Activated CD8-positive, alpha-beta T cell treated with anti-CD3 and anti-CD28 coated beads for 36 hours (primary cell): ENCODE measurements at places on chromosomes 12 and 14. TPM values are rescaled to one million over a fixed set of nuclear protein-coding genes. Genes with fewer than 3 reads are reported as not detected.

Gene CSRP2
- 1.2 TPM for total RNA-seq

Gene FLVCR2
- total RNA-seq = 4.4 TPM

Gene BEST3
- total RNA-seq = not detected

Gene A2M
- total RNA-seq = not detected

Gene FAM222A
- total RNA-seq = 1.0 TPM

- peaks cover 3% of the 10 kb centered on the region for H3K4me1 ChIP-seq
- no peaks in the 10 kb centered on the region for H3K36me3 ChIP-seq
- no peak overlapping the region for H3K27ac ChIP-seq
- H3K4me3 ChIP-seq = no peak overlapping the region
Observed at GRCh38 chr12:131850856-131851559, 22.8 kb downstream of the MMP17 start.

DNA sequence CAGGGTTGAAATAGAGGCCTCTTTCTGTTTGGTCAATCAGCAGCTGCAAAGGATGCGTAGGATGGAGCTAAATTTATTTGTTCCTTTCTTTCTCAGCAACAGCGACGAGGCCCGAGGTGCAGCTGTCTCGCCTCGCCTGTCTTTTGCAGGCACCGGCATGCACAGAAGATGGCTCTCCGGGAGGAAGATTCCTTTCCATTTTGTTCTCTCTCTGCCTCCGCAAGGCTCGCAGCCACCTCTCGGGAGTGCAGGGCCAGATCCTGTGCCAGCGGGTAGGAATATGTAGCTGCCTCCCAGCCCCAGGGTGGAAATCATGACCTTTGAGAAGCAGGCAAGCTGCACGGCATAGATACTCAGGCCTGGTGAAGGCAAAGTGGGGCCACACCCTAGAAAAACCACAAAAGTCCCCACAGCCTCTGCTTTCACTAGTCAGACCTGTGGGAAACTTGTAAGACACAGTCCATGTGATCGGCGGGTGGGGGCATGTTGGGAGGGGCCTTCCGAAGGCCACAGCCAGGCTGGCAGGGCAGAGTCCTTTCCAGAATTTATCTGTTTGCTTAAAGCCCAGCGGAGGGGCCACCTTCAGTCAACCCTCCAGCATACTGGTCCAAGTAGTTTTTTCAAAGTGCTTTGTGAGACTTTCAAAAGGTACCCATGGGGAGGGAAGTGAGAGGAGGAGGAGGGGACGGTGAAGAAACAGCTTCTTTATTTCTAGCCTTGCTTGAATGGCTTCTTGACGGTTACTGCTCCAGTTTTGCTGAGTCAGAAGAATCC is at the start of gene MAP1LC3B2:
Gene MAP1LC3B2, plus strand, starts transcription at position 220 of the 774 bp plus-strand sequence. CDS start 16,562 bp downstream, outside the sequence.
- peak; percentile 93 for DNase-seq
- peaks cover 5% of the 10 kb centered on the region for H3K36me3 ChIP-seq
- H3K27ac ChIP-seq = peak within 1 kb of the TSS; percentile 97
- peak within 1 kb of the TSS; percentile 67 for H3K4me3 ChIP-seq

GRCh38 chr12:121036810-121037326 is 2.2 kb downstream of the OASL start:
- H3K36me3 ChIP-seq = peaks cover 3% of the 10 kb centered on the region
- H3K4me3 ChIP-seq = peak overlapping the region; percentile 80
- H3K27me3 ChIP-seq = peaks cover 1% of the 10 kb centered on the region
- DNase-seq = peak; percentile 77

DNA sequence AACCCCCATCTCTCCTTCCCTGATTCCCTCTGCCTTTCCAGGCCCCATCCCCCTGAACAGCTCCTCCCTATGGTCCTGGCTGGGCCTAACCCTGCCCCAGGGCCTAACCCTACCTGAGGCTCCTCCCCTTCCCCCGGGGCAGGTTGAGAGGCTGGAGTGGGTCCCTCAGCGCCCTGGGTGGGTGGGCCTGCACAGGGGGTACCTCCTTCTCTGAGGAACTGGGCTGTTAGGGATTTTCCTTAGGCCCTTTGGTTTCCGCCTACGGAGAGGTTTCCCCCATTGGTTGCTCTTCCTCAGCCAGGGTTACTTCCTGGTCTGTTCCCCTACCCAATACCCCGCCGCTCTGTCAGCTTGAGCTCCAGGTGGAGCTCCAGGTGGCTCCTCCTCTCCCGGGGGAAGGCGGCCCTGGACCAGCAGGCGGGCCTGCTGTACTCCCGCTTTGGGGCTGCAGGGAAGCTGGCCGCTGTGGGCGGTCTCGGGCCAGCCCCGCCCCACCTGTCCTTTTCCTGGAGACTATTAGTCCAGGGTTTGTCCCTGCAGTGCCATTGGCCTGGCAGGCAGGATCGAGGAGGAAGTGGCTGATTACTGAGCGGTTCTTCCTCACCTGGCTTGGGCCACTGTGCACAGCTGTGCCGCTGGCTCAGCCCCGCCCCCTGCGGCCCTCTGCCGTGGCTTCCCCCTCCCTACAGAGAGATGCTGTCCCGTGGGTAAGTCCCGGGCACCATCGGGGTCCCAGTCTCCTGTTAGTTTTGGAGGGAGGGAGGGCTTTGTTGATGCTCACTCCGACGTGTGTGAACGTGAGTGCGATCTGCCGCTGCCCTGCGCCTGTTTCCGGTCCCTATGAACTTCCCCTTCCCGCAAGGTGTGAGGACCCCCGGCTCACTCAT is 2.5 kb downstream of the C12orf57 start:
- peaks cover 64% of the 10 kb centered on the region for H3K4me1 ChIP-seq
- peak overlapping the region; percentile 85 for H3K4me3 ChIP-seq
- H3K27ac ChIP-seq = peak overlapping the region; percentile 93
- DNase-seq = peak; percentile 75
- H3K36me3 ChIP-seq = peaks cover 29% of the 10 kb centered on the region

DNA sequence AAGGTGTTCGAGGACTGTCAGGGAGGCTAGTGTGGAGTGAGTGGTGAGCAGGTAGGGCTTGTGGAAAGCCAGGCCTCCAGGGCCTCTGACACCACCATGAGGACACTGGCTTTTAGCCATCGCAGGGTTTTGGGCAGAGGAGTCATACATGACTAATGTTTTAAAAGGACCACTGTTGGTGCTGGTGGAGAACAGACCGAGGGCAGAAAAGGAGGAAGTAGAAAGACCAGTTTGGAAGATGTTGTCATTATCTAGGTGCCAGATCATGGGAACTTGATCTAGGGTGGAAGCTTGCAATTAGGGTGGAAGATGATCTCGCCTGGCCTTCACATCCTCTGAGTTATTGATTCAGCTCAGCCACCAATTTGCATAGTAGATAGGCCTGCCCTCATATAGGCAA is 144.2 kb downstream of the C12orf75 start:
- H3K4me3 ChIP-seq = no peak overlapping the region
- peaks cover 11% of the 10 kb centered on the region for H3K27me3 ChIP-seq
- no peak for DNase-seq

DNA sequence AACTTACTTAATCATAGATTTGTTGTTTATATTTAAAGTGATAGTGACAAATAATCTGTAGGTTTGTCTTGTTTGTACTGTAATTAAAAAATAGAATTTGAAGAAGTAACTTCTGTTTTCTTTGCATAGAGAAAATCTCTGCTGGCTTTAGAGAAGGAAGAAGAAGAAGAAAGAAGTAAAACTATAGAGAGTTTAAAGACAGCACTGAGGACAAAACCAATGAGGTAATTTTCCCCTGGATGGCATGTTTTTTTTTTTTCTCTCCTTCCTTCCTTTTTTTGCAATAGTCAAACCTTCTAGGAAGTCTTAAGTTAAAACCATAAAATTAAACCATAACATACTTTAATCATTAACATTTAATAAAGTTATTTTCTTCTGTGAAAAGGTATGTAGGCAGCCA is 131.9 kb downstream of the DAAM1 start:
- no peak overlapping the region for H3K4me3 ChIP-seq
- H3K36me3 ChIP-seq = no peaks in the 10 kb centered on the region
- H3K27me3 ChIP-seq = no peaks in the 10 kb centered on the region
- DNase-seq = no peak
- H3K27ac ChIP-seq = no peak overlapping the region

GRCh38 chr12:58883576-58884334 is 36.5 kb downstream of the LRIG3 start:
- no peaks in the 10 kb centered on the region for H3K4me1 ChIP-seq
- no peak overlapping the region for H3K4me3 ChIP-seq
- H3K27me3 ChIP-seq = no peaks in the 10 kb centered on the region
- DNase-seq = no peak

- H3K4me1 ChIP-seq = peaks cover 38% of the 10 kb centered on the region
- no peaks in the 10 kb centered on the region for H3K27me3 ChIP-seq
- peak; percentile 58 for DNase-seq
- peaks cover 54% of the 10 kb centered on the region for H3K36me3 ChIP-seq
- peak overlapping the region; percentile 89 for H3K27ac ChIP-seq
Observed at GRCh38 chr14:64450255-64450654, 15.0 kb upstream of the AKAP5 start.

GRCh38 chr12:53623548-53624385 is 2.4 kb downstream of the ATF7 start:
- DNase-seq = no peak
- H3K36me3 ChIP-seq = peaks cover 6% of the 10 kb centered on the region
- peak overlapping the region; percentile 56 for H3K27ac ChIP-seq

DNA sequence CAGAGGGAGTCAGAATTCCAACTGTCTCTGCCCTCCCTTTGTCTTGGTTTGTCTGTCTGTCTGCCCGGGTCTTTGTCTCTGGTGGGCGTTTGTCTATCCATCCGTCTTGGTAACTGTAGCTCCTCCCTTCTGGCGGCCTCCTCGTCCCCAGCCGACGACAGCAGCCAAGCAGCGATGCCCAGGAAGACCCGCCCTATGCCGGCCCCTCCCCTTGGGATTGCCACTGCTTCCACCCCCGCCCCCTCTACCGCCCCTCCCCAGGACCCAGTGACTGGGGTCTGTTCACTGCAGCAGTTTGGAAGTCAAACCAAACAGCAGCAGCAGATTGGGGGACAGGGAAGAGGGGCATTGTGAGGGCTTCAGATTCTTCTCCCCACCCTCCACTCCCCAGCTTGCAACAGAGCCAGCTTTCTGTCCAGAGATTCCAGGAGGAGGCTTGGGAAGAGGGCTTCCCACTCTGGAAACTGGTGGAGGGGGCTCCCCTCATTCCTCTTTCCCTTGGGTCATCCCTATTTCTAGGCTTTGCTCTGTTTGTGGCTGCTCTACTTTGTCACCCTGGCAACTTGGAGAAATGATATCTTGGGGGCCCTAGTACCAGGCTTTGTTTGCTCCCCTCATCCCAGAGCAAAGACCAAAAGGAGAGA is 2.4 kb upstream of the RARG start:
- peak; percentile 44 for DNase-seq
- H3K27ac ChIP-seq = peak overlapping the region; percentile 45
- H3K36me3 ChIP-seq = no peaks in the 10 kb centered on the region
- H3K27me3 ChIP-seq = no peaks in the 10 kb centered on the region
- peaks cover 66% of the 10 kb centered on the region for H3K4me1 ChIP-seq

- H3K27ac ChIP-seq = peak overlapping the region; percentile 10
- H3K27me3 ChIP-seq = no peaks in the 10 kb centered on the region
- H3K36me3 ChIP-seq = peaks cover 33% of the 10 kb centered on the region
- DNase-seq = no peak
Observed at GRCh38 chr14:81485781-81486180, 47.9 kb downstream of the SEL1L start.

DNA sequence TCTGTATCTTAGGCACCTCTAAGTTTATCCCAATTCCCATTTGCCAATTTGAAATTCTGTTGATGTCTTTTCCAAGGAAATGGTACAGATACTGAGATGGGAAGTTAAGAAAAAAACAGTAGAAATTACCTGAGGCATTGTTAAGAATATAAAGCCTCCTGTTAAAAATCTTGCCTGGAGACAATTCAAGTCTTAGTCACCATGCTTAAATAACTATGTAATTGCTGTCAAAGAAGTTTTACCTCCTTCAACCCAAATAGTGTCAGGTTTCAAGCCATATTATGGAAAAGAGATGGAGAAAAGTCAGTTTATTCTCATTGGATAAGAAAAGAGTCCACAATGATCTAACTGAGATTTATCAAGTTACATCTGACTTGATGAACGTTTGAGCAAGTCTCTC is 974.7 kb downstream of the GALC start:
- DNase-seq = no peak
- no peaks in the 10 kb centered on the region for H3K27me3 ChIP-seq
- no peak overlapping the region for H3K4me3 ChIP-seq
- no peaks in the 10 kb centered on the region for H3K4me1 ChIP-seq
- no peak overlapping the region for H3K27ac ChIP-seq

DNA sequence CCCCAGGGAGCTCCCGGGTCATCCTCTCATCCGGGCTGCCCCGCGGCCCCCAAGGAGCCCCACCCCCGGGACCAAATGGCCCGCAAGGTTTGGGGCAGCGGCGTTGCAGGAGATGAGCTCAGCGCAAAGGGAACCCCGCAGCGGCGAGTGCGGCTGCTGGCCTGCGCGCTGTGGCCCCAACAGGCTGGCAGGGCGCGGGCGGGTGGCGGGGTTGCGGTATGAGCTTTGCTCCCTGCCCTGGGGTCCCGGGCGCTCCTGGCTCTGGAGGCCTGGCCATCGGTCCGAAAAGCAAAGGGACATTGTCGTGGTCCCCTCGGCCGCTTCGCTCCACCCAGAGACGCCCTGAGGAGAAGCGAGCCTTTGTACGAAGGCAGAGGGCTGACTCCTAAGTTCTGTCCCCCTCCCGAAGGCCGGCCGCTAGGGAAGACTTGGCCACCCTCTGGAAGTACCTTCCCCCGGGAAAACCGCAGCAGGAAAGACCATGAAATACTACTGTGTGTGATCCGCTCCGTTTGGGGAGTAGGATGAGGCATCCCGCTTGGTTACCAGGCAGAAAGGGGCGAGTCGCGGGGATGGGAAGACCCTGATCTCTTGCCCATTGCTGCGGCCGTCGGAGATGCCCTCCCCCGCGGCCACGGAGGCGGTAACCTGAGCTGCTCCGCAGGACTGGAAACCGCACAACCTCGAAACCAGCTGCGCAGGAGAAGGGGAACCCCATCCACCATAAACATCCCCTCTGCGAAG is 620 bp upstream of the NID2 start:
- peaks cover 24% of the 10 kb centered on the region for H3K4me1 ChIP-seq
- no peaks in the 10 kb centered on the region for H3K36me3 ChIP-seq
- DNase-seq = peak; percentile 36
- H3K27me3 ChIP-seq = peaks cover 42% of the 10 kb centered on the region
- H3K27ac ChIP-seq = no peak overlapping the region

DNA sequence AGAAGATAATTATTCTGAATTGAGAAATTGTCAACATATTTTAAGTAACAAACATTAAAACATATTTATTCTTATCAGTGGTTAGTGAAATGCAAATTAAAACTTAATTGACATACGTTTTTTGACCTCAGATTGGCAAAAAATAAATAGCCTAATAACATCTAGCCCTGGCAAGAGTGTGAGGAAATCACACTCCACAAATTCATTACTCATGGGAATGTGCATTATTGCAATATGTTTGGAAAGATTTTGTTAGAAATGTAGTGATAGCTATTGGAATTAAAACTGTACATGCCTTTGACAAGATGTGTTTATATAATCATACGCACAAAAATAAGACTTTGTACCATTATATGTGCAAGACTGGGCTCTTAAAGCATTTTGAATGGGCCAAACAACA is 168.6 kb downstream of the KITLG start:
- H3K4me1 ChIP-seq = no peaks in the 10 kb centered on the region
- H3K27me3 ChIP-seq = no peaks in the 10 kb centered on the region
- no peak for DNase-seq
- H3K4me3 ChIP-seq = no peak overlapping the region
- no peak overlapping the region for H3K27ac ChIP-seq

- H3K36me3 ChIP-seq = peaks cover 16% of the 10 kb centered on the region
- H3K4me3 ChIP-seq = no peak overlapping the region
- no peaks in the 10 kb centered on the region for H3K27me3 ChIP-seq
- peaks cover 65% of the 10 kb centered on the region for H3K4me1 ChIP-seq
- peak overlapping the region; percentile 79 for H3K27ac ChIP-seq
Observed at GRCh38 chr12:54988402-54989054, 4.0 kb upstream of the TESPA1 start.

GRCh38 chr12:2410496-2410895 is 357.7 kb downstream of the CACNA1C start:
- H3K27ac ChIP-seq = no peak overlapping the region
- H3K4me1 ChIP-seq = no peaks in the 10 kb centered on the region
- no peak overlapping the region for H3K4me3 ChIP-seq
- no peaks in the 10 kb centered on the region for H3K36me3 ChIP-seq
- no peaks in the 10 kb centered on the region for H3K27me3 ChIP-seq
